ENCODE measurements at places on chromosomes 5 and 9.

GRCh38 chr5:125152461-125153189 is 406.2 kb upstream of the ZNF608 start:
- DNase-seq: no peak

DNA sequence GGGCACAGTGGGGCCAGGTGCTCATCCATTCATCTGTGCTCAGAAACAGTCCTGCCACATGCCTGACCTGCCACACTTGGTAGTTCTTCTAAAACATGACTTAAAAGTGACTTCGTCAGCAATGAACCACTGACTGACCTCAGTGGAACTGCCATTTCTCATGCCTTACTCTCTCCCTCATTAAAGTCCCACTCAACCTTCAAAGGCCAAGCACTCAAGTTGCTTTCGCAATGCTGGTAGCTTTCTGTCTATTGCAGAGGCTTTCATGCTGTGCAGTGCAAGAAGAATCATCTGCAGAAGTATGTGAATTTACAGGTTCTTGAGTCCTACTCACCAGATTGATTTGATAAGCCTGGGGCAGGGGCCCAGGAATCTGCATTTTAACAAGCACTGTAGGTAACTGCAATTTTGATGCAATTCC is 23.9 kb downstream of the B4GALT1 start:
- DNase-seq: no peak

DNA sequence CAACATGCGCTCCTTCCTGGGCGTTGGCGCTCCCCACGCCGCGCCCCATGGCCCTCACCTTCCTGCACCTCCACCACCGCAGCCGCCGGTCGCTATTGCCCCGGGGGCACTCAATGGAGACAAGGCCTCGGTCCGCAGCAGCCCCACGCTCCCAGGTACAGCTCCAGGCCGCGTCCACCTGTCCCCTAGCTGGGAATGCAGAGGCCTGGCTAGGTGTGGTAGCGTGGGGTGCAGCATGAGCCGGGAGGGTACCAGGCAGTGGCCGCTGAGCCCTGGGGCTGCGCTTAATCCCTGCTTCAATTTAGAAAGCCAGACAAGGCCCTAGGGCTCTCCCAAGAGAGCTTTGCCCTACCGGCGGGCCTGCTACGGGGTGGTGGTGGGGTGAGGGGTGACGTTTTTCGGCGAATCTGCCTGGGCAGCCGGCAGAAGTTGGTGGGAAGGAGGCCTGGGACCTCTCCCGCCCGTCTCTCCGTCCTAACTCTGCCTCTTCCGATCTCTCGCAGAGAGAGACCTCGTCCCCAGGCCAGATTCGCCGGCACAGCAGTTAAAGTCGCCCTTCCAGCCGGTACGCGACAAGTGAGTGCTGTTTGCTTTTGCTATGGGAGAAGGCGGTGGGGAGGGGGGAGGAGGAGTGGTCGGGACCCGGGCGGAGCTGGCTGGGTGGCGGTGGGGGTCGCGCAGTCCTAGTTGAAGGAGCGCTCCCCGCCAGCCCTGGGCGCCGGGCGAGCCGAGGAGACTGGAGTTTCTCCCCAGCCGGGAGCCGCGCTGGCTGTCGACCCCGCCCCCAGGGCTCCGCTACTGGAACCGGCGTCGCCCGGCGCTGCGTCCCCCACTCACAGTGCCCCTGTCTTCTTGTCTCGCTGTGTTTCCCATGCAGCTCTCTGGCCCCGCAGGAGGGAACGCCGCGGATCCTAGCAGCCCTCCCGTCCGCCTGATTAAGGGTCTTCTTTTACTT is 4.8 kb downstream of the IRX1 start:
- no peak for DNase-seq

DNA sequence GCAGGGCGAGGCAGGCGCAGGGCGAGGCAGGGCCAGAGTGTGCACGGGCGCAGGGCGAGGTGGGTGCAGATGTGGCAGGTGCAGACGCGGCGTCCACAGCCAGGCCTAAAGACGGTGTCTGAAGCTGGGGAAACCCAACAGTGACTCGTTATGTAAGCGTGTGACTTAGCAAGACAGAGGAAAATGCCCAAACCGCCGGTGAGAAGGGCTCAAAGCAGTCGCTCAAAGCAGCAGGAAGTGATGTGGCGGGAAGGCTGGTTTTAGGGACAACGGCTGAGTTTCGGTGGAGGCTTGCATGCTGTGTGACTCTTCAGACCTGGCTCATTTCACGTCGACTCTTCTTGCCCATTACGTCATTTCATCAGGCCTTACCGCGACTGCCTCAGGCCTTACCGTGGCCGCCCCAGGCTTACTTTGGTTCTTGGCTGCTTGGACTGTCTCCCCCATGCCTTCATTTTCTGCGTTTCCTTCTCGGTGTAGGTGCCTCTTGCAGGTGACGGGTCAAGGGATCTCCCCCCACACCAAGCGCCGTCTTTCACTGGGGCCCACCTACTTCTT is 50.5 kb upstream of the EXOC3 start:
- no peak for DNase-seq

GRCh38 chr9:98176391-98177259 is 15.8 kb downstream of the CORO2A start:
- DNase-seq: no peak

All from right lobe of liver (tissue), 6 donors.